NCI-H2081 treated with DMSO at 0.1 percent for 48 hours (cell line): ENCODE measurements at places on chromosomes 13 and 19.

DNA sequence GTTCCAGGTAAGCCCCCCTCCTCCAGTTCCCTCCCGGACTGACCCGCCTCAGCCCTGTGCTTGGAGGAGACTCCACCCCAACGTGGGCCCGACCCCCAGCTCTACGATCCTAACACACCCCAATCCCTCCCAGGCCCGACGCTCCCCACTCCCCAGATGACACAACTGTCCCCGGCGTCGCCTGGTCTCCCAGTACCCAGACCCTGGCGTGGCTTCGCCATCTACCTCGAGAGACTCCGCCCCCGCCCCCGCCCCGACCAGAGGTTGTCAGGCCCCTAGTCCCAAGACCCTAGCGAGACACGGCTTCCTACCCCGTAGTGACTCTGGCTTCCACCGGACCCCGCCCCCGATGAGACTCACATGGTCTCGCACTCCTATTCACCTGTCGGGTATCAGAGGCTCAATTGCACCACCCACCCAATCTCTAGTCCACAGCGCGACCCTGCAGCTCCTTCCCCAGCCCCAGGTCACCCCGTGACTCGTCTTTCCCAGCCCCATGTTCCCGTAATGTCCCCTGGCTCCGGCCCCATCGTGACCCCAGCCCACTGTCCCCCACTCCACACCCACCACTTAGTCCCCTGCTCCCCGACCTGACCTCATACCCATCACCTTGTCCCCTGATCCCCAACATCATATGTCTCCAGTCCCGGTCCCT, 2.9 kb downstream of the CD37 start:
- no peak for DNase-seq

DNA sequence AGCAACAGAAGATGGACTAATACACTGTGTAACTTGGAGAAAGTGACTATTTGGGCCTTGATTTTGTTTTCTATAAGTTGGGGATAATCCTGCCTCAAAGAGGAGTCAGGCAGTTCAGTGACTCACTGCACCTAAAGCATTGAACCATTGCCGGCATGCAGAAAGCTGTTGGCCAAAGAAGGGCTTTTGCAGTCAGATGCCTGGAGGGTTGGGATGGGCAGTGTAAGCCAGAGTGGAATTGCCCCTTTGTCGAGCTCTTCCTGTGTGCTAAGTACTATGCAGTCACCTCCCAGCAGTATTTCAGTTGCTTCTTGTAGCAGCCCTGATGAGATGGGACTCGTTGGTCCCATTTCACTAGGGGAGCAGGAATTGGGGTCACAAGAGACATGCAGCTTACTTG, 11.1 kb downstream of the ZNF473 start:
- DNase-seq, result no peak

GRCh38 chr19:18848878-18849661, 17.3 kb downstream of the UPF1 start:
- no peak for DNase-seq

- no peak for DNase-seq
These were observed 52.0 kb downstream of the GNG7 start for GRCh38 chr19:2650515-2650914.

DNA sequence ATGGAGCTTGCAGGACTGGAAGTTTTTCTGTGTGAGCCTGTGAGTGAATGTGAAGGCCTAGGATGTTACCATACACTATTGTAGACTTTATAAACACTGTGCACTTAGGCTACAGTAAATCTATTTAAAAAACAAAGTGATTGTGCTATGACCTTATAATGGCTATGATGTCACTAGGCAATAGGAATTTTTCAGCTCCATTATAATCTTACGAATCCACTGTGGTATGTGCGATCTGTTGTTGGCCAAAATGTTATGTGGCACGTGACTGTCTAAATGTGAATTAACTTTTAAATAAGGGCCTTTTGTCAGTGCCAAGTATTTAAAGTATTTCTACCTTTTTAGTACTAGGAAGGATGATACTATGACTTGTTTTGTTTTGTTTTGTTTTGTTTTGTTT, 54.9 kb downstream of the DPY19L3 start:
- DNase-seq, result no peak

DNA sequence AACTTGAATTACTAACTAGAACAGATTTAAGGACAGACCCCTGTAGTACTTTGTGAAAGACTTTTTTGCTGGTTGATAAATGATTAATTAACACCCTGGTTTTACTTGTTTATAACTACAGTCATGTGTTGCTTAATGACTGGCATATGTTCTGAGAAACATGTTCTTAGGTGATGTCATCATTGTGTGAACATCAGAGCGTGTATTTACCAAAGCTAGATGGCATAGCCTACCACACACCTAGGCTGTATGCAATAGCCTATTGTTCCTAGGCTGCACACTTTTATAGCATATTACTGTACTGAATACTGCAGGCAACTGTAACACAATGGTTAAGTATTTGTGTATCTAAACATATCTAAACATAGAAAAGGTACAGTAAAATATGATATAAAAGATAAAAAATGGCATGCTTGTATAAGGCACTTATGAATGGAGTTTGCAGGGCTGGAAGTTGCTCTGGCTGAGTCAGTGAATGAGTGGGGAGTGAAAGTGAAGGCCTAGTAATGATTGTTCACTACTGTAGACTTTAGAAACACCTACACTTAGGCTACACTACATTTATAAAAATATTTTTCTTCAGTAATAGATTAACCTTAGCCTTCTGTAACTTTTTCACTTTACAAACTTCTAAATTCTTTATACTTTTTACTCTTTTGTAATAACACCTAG, 260.3 kb downstream of the KCNRG start:
- no peak for DNase-seq

DNA sequence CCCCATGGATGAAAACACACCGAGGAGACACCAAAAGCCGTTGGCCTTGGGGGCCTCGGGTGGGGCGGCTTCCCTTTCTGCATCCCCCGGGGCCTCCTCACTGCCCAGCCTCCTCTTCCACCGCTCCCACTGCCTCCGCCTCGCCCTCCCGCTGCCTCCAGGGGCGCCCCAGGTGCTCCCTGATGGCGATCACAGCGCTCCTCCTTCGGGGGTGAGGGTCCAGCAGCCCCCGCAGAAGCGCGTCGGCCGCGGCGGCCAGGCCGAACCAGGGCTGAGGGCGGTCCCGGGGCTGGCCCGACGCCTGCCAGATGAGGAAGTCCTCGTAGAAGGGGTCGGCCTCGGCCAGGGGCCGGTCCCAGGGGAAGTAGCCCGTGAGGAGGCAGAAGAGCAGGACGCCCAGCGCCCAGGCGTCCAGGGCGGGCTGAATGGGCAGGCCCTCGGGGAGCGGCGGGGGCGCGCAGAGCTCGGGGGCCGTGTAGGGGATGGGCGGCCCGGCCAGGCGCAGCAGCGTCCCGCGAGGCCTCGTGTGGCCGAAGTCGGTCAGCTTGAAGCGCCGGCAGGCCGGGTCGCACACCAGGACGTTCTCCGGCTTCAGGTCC, 7.2 kb downstream of the SBK2 start:
- DNase-seq, result no peak

- DNase-seq, result no peak
These were observed 125.9 kb downstream of the COL4A2 start for GRCh38 chr13:110433014-110433413.

- no peak for DNase-seq
These were observed 105.6 kb downstream of the SPRY2 start for GRCh38 chr13:80235166-80235966.

DNA sequence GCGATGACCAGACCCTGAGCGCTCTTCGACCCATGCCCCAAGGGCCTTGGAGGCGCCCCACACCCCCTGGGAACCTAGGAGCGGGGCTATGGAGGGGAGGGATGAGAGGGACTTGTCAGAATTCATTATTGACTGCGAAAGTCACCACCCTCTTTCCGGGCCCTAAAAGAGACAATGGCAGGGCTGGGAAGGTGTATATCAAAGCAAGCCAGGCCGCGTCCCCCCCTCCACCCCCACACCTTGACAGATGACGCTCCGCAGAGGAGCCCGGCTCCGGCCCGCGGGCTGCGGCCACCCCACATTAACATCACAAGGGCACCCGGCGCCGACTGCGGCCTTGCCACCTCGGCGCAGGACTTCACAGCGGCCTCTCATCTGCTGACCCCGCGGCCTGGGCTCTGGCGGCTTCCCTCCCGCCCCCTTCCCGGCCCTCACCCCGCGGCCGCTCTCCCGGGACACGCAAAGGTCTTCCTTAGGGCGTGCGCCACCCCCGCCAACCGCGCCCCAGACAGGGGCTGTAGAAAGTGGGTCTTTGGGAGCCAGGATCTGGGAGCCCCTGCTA, 2.4 kb downstream of the CDX2 start:
- DNase-seq, result no peak

DNA sequence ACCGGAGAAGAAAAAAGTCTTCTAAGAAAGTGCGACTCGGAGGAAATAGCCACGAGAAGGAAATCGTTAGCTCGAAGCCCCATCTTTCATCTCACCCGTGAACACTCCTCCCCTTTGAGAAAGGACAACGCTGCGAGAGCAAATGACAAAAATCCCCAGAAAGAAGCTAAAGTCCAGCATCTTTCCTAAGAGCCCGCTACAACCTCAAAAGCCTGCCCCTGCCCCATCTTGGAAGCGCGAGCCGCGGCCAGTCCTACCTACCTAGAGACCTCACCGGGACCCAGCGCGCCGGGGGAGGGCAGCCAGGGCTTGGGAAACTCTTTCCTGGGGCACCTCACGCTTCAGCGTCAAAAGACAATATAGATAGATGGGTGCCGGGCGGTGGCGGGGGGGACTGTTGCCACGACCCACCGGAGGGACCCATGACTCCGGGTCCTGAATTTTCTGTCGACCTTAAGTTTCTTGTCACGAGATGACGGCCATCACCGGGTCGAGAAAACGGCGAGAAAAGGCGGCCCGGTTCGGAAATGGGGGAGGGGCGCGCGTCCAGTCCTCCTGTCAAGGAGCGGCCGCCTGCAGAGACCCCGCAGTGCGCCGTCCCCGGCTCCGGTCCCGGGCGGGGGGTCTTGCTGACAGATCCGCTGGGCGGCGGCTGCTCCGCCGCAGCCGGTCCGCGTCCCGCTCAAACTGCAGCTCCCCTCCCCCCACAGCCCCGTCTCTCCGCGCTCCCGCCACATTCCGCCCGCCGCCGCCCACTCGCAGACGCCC, 65.9 kb downstream of the KCNRG start:
- no peak for DNase-seq

- DNase-seq, result no peak
These were observed 879.0 kb upstream of the SLITRK5 start for GRCh38 chr13:86792153-86792651.

DNA sequence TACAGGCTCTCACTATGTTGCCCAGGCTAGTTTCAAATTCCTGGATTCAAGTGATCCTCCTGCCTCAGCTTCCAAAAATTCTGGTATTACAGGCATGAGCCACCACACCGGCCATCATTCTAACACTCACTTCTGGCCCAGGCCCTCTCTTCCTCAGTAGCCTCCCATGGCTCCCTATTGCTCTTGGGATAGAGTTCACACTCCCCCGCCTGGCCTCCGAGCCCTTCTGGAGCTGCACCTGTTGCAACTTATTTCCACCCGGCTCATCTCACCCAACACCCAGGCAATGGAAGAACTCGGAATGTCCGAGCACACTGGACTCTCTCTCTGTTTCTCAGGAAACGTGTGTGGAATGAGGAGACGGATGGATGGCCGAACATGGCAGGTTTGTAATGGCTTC, 9.0 kb upstream of the SBK3 start:
- DNase-seq, result no peak

DNA sequence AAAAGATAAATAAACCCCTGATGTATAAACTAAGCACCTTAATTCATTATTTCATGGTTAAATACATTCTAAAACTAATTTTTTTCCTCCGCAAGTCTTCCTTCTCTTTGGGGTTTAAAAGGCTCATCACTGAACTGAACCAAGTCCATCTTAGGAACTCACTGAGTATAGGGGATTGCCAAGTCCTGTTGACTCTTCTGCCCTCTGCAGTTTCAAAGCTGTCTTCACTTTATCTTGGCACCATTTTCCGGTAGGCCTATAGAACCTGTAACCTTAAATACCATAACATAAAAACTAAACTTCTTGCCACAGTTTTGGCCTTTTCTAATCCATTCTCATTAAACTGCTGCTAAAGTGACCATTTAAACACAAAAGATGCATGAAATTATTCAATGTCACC, 66.5 kb upstream of the USPL1 start:
- DNase-seq, result no peak

DNA sequence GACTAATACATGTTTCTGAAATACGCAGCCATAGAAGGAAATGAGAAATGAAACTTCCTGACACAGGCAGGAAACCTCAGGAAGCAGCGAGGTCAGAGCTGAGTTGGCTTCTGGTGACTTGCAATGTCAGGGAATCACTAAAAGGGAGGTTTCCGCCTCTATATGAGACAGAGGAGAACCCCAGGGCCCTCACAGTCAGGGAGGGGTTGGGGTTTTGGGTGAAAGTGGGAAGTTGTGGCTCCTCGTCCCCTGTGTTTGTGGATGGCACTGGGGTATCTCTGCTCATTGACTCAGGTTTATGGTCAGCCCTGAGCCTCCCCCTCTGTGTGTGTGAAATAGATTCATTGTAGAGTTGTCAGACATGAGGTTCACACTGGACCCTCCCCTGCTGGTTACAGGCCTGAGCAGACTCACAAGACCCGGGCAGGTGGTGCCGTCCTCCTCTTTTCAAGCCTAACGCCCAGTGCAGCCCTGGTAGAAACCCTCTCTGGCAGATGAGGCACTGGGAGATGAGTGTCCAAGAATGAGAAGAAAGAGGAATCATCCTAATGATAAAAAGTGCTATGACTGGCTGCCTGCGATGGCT, 5.5 kb upstream of the LILRA6 start:
- DNase-seq, result no peak

GRCh38 chr13:110377826-110378201, 70.7 kb downstream of the COL4A2 start:
- no peak for DNase-seq

- no peak for DNase-seq
These were observed 40.9 kb downstream of the GSX1 start for GRCh38 chr13:27833206-27833605.

- no peak for DNase-seq
These were observed 33.0 kb downstream of the CYP4F2 start for GRCh38 chr19:15864824-15865223.

DNA sequence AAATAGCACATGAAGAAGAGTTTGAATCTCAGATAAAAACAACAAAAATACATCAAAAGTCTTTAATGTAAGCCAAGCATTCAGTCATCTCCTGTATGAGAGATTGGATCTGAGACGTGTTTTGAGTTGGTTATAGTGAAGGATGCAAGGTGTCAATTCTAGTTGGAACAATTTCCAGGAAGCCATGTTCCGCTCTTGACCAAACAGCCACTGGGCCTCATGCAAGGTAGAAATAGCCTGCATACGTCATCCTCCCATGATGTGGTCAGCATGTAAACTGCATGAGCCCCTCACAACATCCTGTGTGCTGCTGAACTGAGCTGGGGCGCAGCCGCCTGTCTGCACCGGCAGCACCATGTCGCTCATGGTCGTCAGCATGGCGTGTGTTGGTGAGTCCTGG, at the start of gene KIR3DL3:
TSS of gene KIR3DL3 (plus strand) at position 301 of the 400 bp plus-strand sequence. CDS start at position 356, 55 bp downstream.
- no peak for DNase-seq
